Activated T-cell treated with anti-CD3 and anti-CD28 coated beads, Interleukin-2, amount 50 U/mL, for 72 hours (primary cell): ENCODE measurements at places on chromosomes 1 and 21.

- no peak overlapping the region for H3K27ac ChIP-seq
- peaks cover 29% of the 10 kb centered on the region for H3K27me3 ChIP-seq
- H3K36me3 ChIP-seq: no peaks in the 10 kb centered on the region
- H3K4me3 ChIP-seq: no peak overlapping the region
These were observed 4.9 kb upstream of the SHISA4 start for GRCh38 chr1:201883786-201884185.

GRCh38 chr1:213457733-213458132 lies 406.7 kb downstream of the RPS6KC1 start:
- no peak for DNase-seq
- H3K4me3 ChIP-seq: no peak overlapping the region
- H3K36me3 ChIP-seq: no peaks in the 10 kb centered on the region
- H3K4me1 ChIP-seq: no peaks in the 10 kb centered on the region
- H3K27me3 ChIP-seq: no peaks in the 10 kb centered on the region

GRCh38 chr1:208065862-208066261 lies 154.9 kb upstream of the CD34 start:
- no peaks in the 10 kb centered on the region for H3K27me3 ChIP-seq
- DNase-seq: no peak
- no peak overlapping the region for H3K4me3 ChIP-seq
- no peaks in the 10 kb centered on the region for H3K4me1 ChIP-seq
- H3K36me3 ChIP-seq: no peaks in the 10 kb centered on the region

GRCh38 chr1:67144696-67145095 lies 9.9 kb upstream of the C1orf141 start:
- peak overlapping the region; percentile 18 for H3K27ac ChIP-seq
- no peaks in the 10 kb centered on the region for H3K27me3 ChIP-seq
- H3K4me1 ChIP-seq: peaks cover 55% of the 10 kb centered on the region
- no peaks in the 10 kb centered on the region for H3K36me3 ChIP-seq
- DNase-seq: peak; percentile 13

DNA sequence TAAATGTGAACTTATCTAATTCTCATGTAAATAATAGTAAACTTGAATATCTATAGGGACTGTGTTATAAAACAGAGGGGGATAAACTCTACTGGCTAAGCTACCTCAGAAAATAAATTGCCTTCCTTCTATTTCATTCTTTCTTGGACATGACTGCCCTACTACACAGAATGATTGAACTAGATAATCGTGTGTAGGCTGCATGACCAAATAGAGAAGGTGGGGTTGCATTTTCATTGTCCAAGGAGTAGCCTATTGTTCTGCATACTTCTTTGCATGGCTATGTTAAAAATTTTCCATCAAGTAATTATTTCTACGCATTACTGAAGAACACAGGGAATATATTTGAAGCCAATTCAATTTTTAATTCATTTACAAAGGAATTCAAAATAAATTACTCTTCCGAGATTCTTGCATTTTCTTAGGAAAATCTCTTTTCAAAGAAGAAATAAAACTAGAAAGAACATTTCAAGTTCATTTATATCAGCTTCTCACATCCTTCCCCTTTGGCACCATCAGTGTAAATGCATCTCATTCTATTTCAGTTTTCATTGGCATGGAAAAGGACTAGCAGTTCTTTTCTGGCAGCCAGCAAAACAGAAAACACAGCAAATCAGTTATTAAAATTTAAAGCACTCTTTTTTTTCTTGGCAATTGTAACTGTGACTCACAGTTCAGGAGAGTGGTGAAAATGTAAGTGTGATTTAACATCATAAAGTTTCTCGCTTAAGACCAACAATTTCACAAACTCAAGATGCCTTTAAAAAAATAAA lies 714.7 kb downstream of the NCAM2 start:
- H3K27ac ChIP-seq: no peak overlapping the region
- DNase-seq: no peak
- no peaks in the 10 kb centered on the region for H3K36me3 ChIP-seq
- H3K4me3 ChIP-seq: no peak overlapping the region

GRCh38 chr1:207847116-207847515 lies 63.8 kb downstream of the CD34 start:
- H3K4me1 ChIP-seq: peaks cover 51% of the 10 kb centered on the region
- no peak overlapping the region for H3K4me3 ChIP-seq
- H3K27me3 ChIP-seq: no peaks in the 10 kb centered on the region
- peaks cover 6% of the 10 kb centered on the region for H3K36me3 ChIP-seq
- DNase-seq: no peak
- H3K27ac ChIP-seq: no peak overlapping the region

- H3K27ac ChIP-seq: peak within 1 kb of the TSS; percentile 54
- no peaks in the 10 kb centered on the region for H3K36me3 ChIP-seq
- peak within 1 kb of the TSS; percentile 91 for H3K4me3 ChIP-seq
These were observed at the start of gene MIXL1 for GRCh38 chr1:226223157-226223785. TSS of gene MIXL1 (plus strand) at chr1:226223664. CDS start at chr1:226223682, 18 bp downstream.

DNA sequence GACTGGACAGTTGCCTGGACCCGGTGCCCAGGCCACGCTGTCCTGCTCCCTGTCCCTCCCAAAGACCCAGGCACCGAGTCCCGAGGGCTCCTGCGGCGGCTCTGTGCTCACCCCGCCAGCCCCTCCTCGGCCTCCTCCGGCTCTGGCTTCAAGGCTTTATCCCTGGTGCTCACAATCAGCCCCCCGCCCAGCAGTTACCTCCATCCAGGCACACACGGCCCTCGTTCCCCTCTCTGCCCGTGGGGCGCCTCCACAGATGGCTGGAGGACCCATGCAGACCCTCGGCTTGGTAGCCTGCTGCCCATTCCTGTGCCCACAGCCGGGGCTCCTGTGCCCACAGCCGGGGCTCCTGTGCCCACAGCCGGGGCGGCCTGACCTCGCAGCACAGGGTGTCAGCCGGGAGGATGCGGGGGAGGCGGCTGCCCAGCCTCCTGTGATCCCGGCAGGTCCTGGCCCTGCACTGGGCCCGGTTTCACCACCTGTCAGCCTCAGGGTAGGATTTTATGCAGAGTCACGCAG lies 52.3 kb upstream of the COL18A1 start:
- DNase-seq: no peak
- no peak overlapping the region for H3K27ac ChIP-seq
- no peak overlapping the region for H3K4me3 ChIP-seq
- peaks cover 14% of the 10 kb centered on the region for H3K4me1 ChIP-seq

DNA sequence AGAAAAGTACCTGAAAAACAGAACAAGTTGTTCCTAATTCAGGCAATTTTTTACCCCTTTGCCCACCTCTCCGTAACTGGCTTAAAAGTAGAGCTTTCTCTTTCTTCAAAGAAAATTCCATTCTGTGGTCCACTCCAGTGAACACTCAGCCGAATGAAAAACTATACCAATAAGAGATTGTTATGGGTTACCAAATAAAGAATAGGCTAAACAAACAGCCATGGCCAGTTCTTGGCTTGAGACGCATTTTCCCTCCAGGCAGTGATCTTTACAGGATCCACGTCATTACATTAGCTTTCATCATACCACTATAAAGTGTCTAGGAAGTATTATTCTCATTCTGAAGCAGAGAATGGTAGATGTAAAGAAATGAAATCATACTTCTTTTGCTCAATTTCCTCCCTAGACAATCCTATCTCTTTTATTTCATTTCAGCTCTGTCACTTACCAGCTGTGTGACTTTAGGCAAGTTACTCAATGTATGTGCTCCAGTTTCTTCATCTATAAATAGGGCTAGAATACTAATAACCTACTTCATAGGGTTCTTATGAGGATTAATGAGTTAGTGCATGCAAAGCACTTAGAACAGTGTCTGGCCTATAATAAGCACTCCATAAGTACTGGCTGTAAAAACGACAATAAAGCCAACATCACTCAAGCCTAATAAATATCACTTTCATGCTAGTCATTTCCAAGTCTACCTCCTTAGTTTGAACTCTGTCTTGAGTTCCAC lies 26.5 kb upstream of the TRIM45 start:
- peaks cover 12% of the 10 kb centered on the region for H3K27me3 ChIP-seq
- no peaks in the 10 kb centered on the region for H3K4me1 ChIP-seq
- no peak overlapping the region for H3K4me3 ChIP-seq
- H3K36me3 ChIP-seq: no peaks in the 10 kb centered on the region
- DNase-seq: no peak
- H3K27ac ChIP-seq: no peak overlapping the region

DNA sequence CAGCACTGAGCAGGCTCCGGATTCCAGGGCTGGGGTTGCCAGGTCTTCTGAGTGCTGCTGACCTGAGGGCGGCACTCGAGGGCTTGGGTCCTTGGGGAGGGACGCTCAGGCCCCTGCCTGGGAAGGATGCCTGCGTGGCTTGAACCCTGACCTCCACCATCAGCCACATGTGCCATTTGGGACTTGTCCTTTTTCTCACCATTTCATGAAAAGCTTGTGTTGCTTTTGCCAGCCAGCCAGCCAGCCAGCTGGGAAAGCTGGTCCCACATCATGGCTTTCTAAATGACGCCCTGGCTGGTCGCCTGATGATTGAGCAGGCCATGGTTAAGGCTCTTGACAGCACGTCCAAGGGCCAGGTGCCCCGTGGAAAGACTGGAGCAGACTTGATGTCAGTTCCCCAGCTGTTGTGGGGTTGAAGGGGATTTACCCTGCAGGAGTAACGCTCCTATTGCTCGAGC lies 168.7 kb downstream of the CAMTA1 start:
- H3K4me1 ChIP-seq: no peaks in the 10 kb centered on the region
- no peak overlapping the region for H3K4me3 ChIP-seq
- DNase-seq: no peak
- no peaks in the 10 kb centered on the region for H3K27me3 ChIP-seq
- H3K27ac ChIP-seq: no peak overlapping the region

DNA sequence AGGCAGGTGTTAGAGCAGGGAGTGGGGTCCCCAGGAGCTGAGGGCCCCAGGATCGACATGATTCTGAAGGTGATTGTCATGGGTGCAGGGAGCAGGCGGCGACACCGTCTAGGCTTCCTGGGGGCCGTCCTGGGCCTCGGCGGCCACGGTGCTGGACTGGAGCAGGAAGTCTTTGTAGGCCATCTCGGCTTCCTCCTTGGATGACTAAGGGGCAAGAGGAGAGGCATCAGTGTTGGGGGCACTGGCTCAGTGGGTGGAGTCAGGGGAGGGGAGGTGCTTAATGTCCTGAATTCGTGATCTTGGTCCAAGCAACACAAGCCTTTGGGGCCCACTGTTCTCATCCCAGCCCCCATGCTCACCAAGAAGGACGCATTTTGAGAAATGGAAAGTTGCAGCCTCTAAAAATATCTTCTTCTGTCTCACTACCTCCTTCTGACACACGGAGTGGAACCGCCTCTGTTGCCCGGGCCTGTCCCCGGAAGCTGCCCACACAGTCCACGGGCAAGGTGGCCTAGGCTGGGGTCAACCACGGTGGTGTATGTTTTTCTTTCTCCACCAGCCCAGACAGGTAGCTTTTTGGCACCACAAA lies 8.6 kb upstream of the FCMR start:
- H3K27me3 ChIP-seq: no peaks in the 10 kb centered on the region
- H3K4me1 ChIP-seq: peaks cover 56% of the 10 kb centered on the region
- H3K36me3 ChIP-seq: no peaks in the 10 kb centered on the region
- H3K27ac ChIP-seq: peak overlapping the region; percentile 56
- H3K4me3 ChIP-seq: peak overlapping the region; percentile 78

DNA sequence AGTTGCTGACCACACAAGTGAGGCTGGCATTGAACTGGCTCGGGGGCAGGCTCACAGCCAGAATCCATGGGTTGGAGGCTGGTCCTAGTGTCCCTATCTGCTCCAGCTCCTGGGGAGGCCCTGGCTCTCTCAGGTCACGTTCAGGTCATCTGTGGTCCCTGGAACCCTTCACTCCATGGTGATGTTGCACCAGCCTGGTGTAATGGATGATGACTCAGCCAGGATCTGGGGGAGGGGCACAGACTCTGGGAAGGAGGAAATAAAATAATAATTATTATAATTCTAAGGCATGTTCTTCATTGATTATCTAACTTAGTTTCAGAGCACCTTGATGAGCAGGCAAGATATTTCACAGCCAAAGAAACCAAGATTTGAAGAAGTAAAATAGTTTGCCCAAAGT lies 26.6 kb upstream of the FCRL4 start:
- H3K4me1 ChIP-seq: no peaks in the 10 kb centered on the region
- no peak overlapping the region for H3K27ac ChIP-seq
- no peak overlapping the region for H3K4me3 ChIP-seq
- no peak for DNase-seq

DNA sequence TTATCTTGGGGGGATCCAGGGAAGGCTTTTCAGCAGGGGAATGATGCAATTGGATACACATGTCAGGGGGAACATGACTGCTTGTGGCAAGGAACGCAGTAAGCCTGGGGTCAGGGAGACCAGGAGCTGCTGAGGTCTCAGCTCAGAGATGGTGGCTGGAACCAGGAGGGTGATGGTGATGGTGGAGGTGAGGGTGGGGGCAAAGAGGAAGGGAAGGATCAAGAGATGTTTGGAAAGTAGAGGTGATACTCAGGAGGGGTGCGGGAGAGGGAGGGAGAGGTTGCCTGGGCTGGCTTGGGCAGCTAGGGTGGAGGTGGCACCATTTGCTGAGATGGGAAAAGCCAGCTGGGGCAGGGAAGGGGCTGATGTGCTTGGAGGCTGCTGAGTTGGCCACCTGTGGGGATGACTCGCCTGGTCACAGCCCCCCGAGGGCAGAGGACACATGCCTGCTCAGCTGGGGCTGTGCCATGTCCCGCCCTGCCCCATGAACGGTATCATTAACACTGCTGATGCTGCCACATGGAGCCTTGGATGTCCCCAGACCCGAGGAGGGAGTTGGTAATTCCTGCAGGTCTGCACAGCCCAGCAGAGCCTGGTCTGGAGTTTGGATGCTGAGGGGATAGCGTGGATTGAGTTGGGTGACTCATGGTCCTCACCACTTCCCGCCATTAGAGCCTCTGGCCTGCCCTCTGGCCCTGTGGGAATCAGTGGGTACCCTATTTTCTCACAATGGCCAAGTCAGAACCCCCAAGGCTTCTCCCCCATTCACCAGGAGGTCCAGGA lies 6.3 kb upstream of the PADI1 start:
- H3K27me3 ChIP-seq: peaks cover 16% of the 10 kb centered on the region
- H3K27ac ChIP-seq: no peak overlapping the region
- no peak for DNase-seq
- H3K4me3 ChIP-seq: no peak overlapping the region
- no peaks in the 10 kb centered on the region for H3K36me3 ChIP-seq
- peaks cover 42% of the 10 kb centered on the region for H3K4me1 ChIP-seq

- H3K4me1 ChIP-seq: no peaks in the 10 kb centered on the region
- no peaks in the 10 kb centered on the region for H3K36me3 ChIP-seq
- no peaks in the 10 kb centered on the region for H3K27me3 ChIP-seq
- no peak overlapping the region for H3K27ac ChIP-seq
These were observed 7.9 kb downstream of the TINAGL1 start for GRCh38 chr1:31583995-31584868.

DNA sequence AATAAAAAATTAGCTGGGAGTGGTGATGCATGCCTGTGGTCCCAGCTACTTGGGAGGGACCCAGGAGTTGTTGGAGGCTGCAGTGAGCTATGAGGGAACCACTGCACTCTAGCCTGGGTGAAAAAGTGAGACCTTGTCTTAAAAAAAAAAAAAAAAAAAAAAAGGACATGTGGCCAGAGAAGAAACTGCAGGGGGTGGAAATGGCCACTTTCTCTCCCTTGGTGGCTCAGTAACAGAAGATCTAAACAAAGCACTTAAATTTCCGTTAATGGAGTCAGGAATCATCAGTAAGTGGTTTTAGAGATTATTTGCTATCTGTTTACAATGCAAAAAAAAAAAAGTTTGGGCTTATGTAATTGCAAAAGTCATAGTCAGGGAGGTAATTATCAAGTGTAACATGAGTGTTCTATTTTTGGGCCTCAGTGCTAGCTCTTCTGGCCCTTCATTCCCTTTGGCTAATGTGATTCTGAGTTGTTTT lies 19.3 kb upstream of the OPRD1 start:
- no peaks in the 10 kb centered on the region for H3K36me3 ChIP-seq
- no peak for DNase-seq
- peaks cover 4% of the 10 kb centered on the region for H3K27me3 ChIP-seq

GRCh38 chr1:12618661-12618964 lies 603 bp upstream of the DHRS3 start:
- peak overlapping the region; percentile 98 for H3K27ac ChIP-seq
- peaks cover 3% of the 10 kb centered on the region for H3K36me3 ChIP-seq
- H3K27me3 ChIP-seq: no peaks in the 10 kb centered on the region
- DNase-seq: no peak
- peaks cover 57% of the 10 kb centered on the region for H3K4me1 ChIP-seq
- H3K4me3 ChIP-seq: peak overlapping the region; percentile 96
